ENCODE measurements at places on chromosomes 11 and 22.

- peak; percentile 90 for DNase-seq
Observed at GRCh38 chr11:19079643-19080440, 19.3 kb upstream of the MRGPRX2 start.

DNA sequence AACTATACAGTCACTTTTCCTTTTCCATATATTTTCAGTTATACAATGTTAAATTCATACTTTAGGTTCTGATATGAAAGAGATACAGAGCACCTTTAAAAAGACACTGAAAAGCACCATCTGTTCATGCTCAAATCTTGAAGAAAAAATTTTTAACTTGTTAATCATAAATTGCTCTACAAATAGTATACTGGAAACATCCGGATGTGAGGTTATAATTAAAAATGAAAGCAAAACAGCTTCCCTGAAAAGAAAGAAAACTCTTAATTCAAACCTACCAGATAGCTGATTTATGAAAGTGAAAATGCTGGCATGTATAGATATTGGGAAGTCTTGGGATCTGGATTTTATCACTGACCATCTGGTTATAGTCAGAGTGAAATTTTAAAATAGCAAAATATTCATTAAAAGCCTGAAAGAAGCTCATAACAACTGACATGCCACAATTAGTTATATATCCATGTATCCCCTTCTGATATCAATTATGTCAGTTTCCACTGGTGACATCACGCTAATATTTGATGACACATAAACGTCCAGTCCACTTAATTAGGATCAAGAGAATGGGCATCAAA is 740.0 kb downstream of the DLG2 start:
- DNase-seq, result no peak

DNA sequence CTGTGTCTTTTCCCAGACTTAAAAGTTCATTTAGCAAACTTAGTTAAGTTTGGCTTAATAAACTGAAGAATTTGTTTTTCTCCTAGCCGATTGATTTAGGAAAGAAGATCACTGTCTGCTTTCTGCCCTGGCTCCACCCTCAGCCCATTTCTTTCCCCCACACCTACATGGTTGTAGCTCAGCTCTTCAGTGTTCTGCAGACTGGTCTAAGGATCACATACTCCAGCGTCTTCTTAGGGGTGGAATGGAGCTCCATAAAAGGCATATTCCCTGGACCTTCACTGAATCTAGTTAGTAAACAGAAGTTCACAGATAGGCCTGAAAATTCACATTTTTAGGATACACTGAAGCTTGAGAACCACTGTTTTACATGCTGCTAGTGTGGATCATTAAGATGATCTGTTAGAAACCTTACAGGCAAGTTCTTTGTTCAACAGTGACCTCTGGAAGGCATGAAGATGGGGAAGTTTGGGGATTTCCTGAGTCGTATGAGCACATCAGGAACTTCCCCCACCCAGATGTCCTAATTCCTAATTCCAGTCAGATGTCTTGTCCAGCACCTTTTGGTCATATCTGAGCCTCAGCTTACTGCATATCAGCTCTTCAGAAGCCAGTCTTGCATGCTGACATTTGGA is 16.8 kb downstream of the PIWIL4 start:
- peak; percentile 47 for DNase-seq

DNA sequence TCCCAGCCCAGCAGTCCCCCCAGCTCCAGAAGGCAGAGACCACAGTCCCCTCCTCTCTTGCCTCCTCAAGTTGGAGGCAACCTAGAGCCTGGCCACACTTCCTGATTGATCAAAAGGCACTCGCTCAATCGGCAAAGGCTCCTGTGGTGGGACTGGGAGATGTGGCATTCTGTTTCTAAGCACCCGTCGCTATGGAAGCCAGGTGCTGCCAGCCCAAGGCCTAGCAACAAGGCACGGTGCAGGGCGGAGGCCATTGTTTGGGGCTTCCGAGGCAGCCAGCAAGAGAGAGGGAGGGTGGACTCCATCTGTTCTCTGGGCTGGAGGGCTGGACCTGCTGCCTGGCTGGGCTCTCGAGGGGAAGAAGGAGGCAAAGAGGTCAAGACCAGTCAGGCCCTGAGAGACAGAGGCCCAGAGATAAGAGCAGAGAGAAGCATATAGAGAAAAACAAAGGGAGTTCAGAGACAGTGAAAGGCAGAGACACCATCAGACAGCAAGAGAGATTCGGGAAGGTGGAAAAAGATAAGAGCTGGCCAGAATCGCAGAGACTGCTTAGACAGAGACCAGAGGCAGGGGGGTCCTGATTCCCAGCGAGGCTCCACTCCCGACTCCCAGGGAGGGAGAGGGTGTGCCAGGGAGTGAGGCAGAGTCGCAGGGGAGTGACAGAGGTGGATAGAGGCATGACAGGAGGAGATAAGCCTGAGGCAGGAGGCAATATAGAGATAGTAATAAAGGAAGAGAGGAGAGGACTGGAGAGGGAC is 21.2 kb downstream of the PDE2A start:
- DNase-seq, result no peak

- no peak for DNase-seq
Observed at GRCh38 chr22:46392137-46392844, 56.8 kb downstream of the TRMU start.

GRCh38 chr11:103961010-103961409 is 75.4 kb upstream of the DDI1 start:
- DNase-seq, result peak; percentile 81

DNA sequence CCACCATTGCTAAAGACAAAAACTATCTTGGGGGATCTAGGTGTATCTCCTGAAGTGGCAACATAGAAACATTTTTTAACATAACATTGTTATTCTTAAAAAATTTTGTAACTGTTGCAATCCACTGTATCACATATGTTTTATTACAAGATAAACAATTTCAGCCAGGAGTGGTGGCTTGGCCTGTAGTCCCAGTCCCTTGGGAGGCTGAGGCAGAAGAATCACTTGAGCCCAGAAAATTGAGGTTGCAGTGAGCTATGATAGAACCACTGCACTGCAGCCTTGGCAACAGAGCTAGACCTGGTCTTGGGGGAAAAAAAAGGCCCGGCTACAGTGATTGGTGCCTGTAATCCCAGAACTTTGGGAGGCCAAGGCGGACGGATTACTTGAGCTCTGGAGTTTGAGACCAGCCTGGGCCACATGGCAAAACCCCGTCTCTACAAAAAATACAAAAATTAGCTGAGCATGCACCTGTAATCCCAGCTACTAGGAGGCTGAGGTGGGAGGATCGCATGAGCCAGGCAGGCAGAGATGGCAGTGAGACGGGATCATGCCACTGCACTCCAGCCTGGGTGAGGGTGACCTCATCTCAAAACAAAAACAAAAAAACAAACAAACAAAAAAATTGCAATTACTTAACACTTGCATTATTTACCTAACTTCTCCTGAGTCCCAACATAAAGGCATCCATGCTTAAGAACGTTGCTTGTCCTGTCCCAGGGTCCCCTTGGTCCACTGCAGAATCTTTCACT is 1.5 kb upstream of the DEPDC5 start:
- no peak for DNase-seq

DNA sequence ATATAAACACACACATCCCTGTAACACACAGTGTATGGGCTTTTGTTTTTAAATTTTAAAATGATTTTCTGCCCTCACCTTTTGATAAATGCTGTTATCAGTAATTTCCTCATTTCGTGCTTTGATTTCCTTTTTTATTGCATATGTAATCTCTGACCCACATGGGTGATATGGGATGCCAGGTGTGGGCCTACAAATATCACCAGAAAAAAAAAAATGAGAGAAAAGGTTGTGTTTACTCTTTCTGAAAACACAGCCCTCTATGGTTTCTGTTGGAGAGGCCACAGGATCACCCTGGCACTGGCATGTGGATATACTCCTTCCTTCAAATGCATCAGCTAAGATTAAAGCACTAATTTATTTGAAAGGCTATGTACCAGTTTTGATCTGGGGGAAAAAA is 17.0 kb downstream of the DRD2 start:
- DNase-seq, result no peak

GRCh38 chr11:22807855-22808570 is 21.6 kb downstream of the SVIP start:
- no peak for DNase-seq

GRCh38 chr11:92153542-92153941 is 71.1 kb upstream of the FAT3 start:
- no peak for DNase-seq

DNA sequence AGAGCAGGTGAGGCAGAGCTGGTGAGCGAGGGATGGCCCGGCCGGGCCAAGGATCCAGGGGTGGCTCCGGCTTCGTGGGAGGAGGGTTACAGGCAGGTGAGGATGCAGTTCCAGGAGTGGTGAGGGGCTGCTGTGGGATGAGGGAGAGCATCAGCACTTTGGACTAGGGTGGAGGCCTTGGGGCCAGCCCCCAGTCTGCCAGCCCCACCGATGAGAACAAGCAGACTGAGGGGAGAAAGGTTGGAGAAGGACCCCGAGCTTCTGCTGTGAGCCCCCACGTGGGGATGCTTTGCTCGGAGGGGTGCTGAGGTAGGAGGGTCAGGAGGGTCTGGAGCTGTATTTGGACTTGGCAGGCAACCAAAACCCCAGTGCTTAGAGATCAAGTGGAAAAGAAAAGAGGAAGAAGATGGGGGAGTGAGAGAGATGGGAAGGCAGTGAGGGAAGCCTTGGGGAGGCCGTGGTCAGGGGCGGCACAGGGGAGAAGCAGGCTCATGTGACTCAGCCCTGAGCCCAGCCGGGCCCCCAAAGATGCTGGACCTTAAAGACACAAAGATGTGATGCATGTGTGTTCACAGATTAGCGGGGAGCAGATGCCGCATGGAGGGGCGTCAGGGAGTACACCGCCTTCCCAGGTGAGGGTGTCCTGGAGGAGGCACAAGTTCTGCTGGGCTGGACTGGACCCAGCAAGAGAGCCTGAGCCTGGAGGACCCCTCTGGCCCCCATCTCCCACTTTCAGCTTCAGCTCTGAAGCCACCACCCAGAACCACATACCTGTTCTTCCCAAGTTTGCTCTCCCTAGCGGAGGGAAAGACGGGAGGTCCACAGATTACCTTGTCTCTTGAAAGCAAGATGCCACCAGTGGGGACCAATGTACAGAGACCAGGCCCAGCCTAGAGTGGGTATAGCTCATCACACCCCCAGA is 91.3 kb downstream of the CDKN1C start:
- no peak for DNase-seq

DNA sequence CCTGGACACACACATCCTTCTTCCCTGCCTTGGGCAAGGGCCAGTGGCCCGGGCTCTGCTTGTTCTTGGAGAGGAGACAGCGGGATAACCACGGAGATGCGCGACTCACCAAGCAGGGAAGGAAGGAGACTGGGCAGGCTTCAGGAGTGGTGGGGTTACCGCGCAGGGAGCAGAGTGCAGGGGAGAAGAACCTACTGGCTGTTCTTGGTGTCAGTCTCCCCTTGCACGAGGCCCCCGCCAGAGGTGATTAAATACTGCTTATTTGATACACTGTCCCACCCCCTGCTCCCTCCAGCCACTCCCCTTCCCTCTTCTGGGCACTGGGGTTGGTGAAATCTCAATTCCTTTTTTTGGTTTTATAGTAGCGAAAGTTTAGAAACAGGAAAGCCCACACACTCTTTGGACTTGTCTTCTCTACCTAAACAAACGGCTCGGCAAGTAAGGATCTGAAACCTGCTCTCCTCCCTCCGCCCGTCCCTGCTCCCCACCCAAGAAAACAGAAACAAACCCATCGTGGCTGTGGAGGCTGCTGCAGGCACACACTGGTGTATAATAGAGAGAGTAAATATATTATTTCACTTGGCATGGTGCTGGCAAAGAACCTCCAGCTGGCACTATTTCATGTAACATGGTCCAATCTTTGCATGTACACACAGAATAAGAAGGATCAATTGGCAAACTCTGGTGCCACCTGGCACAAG is 10.8 kb downstream of the LARGE2 start:
- DNase-seq, result peak; percentile 25

- DNase-seq, result no peak
Observed at GRCh38 chr11:88411265-88411664, 73.7 kb upstream of the CTSC start.

DNA sequence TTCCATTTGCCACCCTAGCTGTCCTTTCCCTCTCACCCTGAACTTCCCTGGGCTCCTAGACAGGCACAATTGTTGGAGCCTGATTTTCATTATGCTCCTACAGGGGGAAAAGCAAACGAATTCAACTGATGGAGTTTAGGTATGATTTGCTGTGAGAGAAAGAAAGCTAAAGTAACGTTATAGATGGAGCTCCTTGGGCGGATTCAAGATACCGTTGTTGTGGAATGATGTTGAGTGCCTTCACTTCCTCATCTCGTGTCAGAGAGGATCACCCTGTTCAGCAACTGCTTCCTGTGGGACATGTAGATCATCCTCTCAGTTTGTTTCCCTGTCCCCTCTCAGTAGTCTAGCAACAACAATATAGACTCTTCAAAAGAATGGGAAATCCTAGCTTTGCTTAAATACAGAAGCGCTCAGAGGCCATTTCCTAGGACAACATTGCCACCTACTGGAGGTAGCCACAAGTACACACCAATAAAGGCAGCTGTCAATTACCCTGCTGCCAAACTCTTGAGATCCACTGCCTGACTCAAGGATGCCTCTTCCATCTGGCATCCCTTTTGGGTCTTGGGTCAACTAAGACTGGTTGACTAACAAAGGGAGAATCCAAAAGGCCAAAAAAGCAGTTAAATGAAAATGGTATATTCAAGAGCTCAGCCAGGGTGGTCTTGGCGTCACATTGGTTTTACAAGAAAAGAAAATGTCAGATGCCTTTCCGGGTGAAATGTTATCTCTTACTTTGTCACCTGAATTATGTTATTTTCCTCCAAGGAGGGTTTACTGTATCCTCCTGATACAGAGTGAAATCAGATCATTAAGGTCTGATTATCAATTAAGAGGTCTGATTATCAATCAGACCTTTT is 13.5 kb upstream of the DTX4 start:
- peak; percentile 69 for DNase-seq

DNA sequence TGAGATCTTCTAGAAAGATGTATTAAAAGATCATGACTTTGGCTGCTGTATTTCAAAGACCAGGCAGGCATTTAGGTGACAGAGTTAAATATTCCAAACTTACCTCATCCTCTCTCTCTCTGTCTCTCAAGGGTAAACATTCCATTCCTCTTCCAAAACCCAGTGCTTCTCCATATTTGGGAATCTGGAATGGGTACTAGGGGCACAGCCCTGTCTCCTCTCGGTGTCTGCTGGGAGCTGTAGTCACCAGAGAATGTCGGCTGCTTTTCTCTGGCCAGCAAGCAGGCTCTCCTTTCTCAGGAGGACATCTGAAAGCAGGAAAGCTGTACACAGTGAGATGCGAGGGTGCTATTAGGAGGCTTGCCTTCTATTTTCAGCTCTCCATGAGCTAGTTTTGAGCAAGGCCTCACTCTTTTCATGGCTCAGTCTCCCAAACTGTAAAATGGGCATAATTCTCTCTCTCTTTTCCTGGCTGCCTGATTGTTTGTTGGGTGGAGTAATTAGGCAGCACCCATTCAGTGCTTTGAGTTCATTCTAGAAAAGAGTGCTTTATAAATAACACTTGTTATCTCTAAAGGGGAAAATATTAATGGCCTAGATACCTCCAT is 9.3 kb upstream of the PEX26 start:
- no peak for DNase-seq

All from renal cortical epithelial cell (primary cell).